ENCODE measurements at places on chromosomes 5 and 9. TPM values are rescaled to one million over a fixed set of nuclear protein-coding genes. Genes with fewer than 3 reads are reported as not detected.

FAM120A gene
- total RNA-seq = 162 TPM

COL27A1 gene
- total RNA-seq = 1.3 TPM

MYMK gene
- total RNA-seq = not detected

GABRA1 gene
- not detected for total RNA-seq

TLR4 gene
- total RNA-seq = not detected

PAEP gene
- total RNA-seq = not detected

AMACR gene
- total RNA-seq = 6.6 TPM

CCNO gene
- 10.6 TPM for total RNA-seq

IL31RA gene
- 5.8 TPM for total RNA-seq

CDKN2B-AS1 gene
- total RNA-seq = not detected

DNA sequence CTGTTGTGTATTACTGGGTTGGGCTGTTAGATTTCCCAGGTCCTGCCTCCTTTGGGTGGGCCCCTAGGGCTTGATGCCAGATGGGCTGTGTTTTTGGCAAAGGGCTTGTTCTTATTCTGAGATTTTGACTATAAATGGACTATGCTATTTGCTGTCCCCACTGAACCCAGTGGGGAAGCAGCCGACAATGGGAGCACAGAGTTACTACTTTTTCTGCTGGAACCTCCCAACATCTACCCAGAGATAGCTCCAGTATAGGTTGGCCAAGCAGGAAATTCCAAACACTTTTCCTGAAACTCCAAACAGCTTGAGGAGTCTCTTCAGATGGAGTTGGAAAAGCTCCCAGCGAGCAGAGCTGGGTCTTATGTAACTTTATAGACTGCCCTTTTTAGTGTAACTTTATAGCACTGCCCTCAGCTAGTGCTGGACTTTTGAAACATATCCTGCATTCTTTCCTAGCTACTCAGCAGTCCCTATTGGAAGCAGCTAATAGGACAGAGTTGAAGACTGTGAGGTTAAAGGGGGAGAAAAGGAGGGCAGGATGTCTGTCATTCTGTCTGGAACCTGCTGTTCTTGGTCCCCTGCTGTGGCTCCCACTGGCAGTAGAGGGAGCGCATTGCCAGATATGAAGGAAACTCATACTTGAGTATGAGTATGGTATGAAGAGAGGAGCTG, 21.0 kb downstream of the RUSC2 start:
- DNase-seq = peak; percentile 91
- H3K4me1 ChIP-seq = peaks cover 39% of the 10 kb centered on the region
- H3K4me3 ChIP-seq = no peak overlapping the region
- H3K27me3 ChIP-seq = no peaks in the 10 kb centered on the region

GRCh38 chr9:94479757-94480156, 75.1 kb upstream of the PCAT7 start:
- no peak overlapping the region for H3K27ac ChIP-seq
- no peaks in the 10 kb centered on the region for H3K36me3 ChIP-seq
- H3K27me3 ChIP-seq = peaks cover 17% of the 10 kb centered on the region
- H3K4me1 ChIP-seq = no peaks in the 10 kb centered on the region
- H3K4me3 ChIP-seq = no peak overlapping the region

GRCh38 chr5:143495110-143495509, 91.6 kb upstream of the NR3C1 start:
- no peaks in the 10 kb centered on the region for H3K36me3 ChIP-seq
- H3K4me3 ChIP-seq = peak overlapping the region; percentile 45
- DNase-seq = peak; percentile 94
- no peaks in the 10 kb centered on the region for H3K27me3 ChIP-seq
- peaks cover 50% of the 10 kb centered on the region for H3K4me1 ChIP-seq

- H3K27ac ChIP-seq = no peak overlapping the region
- peaks cover 40% of the 10 kb centered on the region for H3K36me3 ChIP-seq
- no peak overlapping the region for H3K4me3 ChIP-seq
- H3K27me3 ChIP-seq = no peaks in the 10 kb centered on the region
- no peak for DNase-seq
Observed at GRCh38 chr5:69136293-69136692, 30.7 kb upstream of the CCNB1 start.

GRCh38 chr5:28305891-28306290, 1267.5 kb upstream of the CDH9 start:
- no peaks in the 10 kb centered on the region for H3K4me1 ChIP-seq
- H3K4me3 ChIP-seq = no peak overlapping the region
- H3K27me3 ChIP-seq = no peaks in the 10 kb centered on the region
- no peak for DNase-seq
- H3K36me3 ChIP-seq = no peaks in the 10 kb centered on the region

DNA sequence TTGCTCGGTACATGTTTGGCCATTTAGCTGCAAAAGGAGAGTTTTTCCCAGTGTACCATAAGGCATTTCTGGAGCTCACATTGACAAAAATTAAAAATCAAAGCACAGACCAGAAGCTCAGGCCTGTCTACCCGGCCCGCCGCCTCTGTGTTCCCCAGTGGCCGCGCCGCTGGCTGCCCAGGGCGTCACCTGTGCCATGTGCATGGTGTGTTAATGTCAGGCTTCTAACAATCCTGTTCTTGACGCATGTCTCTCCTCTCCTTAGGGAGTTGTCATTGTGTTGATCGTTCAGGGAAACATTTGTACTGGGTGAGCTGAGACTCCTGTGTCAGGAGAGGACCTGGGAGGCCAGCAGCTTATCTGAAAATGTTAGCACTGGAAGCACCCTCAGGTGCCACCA, 9.6 kb upstream of the NTNG2 start:
- no peak overlapping the region for H3K27ac ChIP-seq
- no peak overlapping the region for H3K4me3 ChIP-seq
- no peak for DNase-seq
- peaks cover 93% of the 10 kb centered on the region for H3K27me3 ChIP-seq
- H3K36me3 ChIP-seq = no peaks in the 10 kb centered on the region

DNA sequence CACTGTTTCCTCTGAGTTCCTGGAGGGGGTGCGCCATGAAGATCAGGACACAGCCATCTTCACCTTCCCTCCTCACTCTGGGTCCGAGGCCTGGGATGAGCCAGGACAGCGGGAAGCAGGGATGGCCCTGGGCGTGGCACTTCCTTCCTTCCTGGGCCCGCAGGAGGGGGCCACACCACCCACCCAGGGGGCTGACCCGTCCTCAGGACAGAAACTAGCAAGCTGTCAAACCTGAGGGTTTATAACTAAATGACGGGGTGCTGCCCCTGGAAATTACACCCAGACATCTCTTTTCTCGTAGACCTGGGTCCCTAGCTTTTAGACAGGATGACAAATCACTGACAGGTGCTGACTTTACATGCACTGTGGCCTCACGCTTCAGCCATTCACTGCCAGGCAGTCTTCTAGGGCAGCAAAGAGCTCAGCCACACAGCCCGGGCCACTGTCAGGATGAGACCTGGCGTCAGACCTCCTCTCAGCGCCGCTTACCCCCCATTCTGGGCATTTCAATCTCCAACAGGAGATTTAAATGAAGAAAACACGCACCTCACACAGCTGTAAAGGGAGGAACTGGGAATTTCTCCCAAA, 8.1 kb downstream of the FCN2 start:
- H3K27ac ChIP-seq = no peak overlapping the region
- no peak for DNase-seq
- H3K36me3 ChIP-seq = no peaks in the 10 kb centered on the region
- H3K4me3 ChIP-seq = no peak overlapping the region
- peaks cover 37% of the 10 kb centered on the region for H3K27me3 ChIP-seq
- H3K4me1 ChIP-seq = peaks cover 5% of the 10 kb centered on the region

DNA sequence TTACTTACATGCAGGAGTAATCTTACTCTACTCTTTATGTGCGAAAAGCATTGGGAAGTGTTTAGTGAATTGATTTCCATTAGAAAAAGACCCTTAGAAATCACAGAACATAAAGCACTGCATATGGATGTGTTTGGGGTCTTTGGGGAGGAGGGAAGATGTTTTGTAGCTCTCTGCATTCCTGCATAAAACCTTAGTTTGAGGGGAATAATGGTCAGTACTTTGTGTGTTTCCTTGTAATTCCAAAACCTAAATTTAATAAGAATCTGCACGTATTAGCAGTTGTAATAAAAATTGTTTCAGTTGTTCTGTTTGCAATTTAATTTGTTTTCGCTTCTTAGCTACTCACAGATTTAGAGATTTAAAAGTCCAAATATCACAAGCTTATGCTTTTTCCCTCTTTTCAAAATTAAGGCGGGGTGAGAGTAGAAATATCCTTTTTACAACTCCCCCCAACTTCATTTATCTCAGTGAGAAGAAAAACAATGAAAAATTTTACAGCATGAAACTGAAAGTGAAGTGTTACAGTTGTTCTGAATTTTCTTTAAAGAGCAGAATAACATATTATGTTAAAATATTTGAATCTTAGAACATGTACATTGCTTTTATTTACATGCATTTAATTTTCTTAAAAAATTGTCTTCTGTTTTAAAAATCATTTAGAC, 143.8 kb downstream of the SMARCA2 start:
- peak; percentile 4 for DNase-seq
- peaks cover 35% of the 10 kb centered on the region for H3K36me3 ChIP-seq
- H3K4me1 ChIP-seq = peaks cover 22% of the 10 kb centered on the region
- peak overlapping the region; percentile 80 for H3K4me3 ChIP-seq
- no peaks in the 10 kb centered on the region for H3K27me3 ChIP-seq

- DNase-seq = peak; percentile 18
- no peaks in the 10 kb centered on the region for H3K36me3 ChIP-seq
- H3K4me3 ChIP-seq = peak overlapping the region; percentile 54
- peaks cover 54% of the 10 kb centered on the region for H3K4me1 ChIP-seq
Observed at GRCh38 chr5:143243103-143243502, 160.4 kb downstream of the NR3C1 start.

GRCh38 chr5:115170134-115170928, 623 bp upstream of the TRIM36 start:
- no peaks in the 10 kb centered on the region for H3K36me3 ChIP-seq
- no peaks in the 10 kb centered on the region for H3K27me3 ChIP-seq
- peaks cover 6% of the 10 kb centered on the region for H3K4me1 ChIP-seq
- H3K27ac ChIP-seq = no peak overlapping the region
- no peak for DNase-seq

GRCh38 chr5:179876610-179876952, 18.0 kb upstream of the MRNIP start:
- H3K36me3 ChIP-seq = peaks cover 55% of the 10 kb centered on the region
- no peak overlapping the region for H3K4me3 ChIP-seq
- no peak overlapping the region for H3K27ac ChIP-seq
- no peaks in the 10 kb centered on the region for H3K4me1 ChIP-seq

- DNase-seq = no peak
- H3K36me3 ChIP-seq = no peaks in the 10 kb centered on the region
- no peak overlapping the region for H3K4me3 ChIP-seq
- H3K27me3 ChIP-seq = peaks cover 55% of the 10 kb centered on the region
- no peak overlapping the region for H3K27ac ChIP-seq
Observed at GRCh38 chr9:134492281-134492691, 149.3 kb upstream of the COL5A1 start.

GRCh38 chr9:88949425-88949824, 41.8 kb upstream of the S1PR3 start:
- peak; percentile 72 for DNase-seq
- H3K4me1 ChIP-seq = peaks cover 21% of the 10 kb centered on the region
- H3K4me3 ChIP-seq = no peak overlapping the region

GRCh38 chr9:121350993-121351561, 19.0 kb downstream of the STOM start:
- H3K4me1 ChIP-seq = peaks cover 52% of the 10 kb centered on the region
- DNase-seq = peak; percentile 90
- no peak overlapping the region for H3K4me3 ChIP-seq
- no peak overlapping the region for H3K27ac ChIP-seq

- no peak overlapping the region for H3K27ac ChIP-seq
- no peak overlapping the region for H3K4me3 ChIP-seq
- DNase-seq = no peak
- H3K27me3 ChIP-seq = no peaks in the 10 kb centered on the region
Observed at GRCh38 chr5:4553978-4554377, 586.2 kb upstream of the ADAMTS16 start.

DNA sequence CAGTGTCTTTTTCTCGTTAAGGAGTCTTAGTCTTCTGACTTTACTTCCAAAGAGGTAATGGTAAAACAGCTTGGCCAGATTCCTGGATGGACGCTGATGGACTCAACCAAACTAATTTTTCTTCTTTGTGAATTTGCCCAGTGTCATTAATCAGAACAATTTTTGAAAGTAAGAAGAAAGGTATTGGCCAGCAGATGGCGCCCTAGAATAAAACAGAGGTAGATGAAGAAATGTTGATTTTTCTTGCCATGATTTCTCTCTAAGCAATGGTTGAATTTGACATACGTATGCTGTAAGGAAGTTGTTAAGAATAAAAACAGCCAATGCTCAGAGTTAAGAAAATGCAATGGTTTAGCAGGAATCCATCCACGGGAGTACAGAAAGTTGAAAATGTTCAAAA, 500.0 kb downstream of the DIRAS2 start:
- DNase-seq = peak; percentile 59
- H3K4me1 ChIP-seq = no peaks in the 10 kb centered on the region

DNA sequence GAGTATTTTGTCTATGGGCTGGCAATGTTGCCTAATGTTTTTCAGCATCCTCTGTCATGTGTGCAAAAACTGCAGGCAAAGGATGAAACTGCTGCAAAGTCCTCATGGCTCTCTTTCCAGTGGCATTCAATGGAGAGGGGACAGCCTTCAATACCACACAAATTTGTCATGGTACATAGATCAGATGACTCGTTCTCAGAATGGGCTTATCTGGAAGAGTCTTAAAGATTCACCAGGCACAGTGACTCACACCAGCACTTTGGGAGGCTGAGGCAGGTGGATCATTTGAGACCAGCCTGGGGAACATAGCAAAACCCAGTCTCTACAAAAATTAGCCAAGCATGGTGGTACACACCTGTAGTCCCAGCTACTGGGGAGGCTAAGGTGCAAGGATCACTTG, 5.3 kb downstream of the CDKN2AIPNL start:
- H3K4me3 ChIP-seq = no peak overlapping the region
- H3K4me1 ChIP-seq = peaks cover 27% of the 10 kb centered on the region
- no peak for DNase-seq
- H3K27ac ChIP-seq = no peak overlapping the region
- no peaks in the 10 kb centered on the region for H3K27me3 ChIP-seq

- peak overlapping the region; percentile 77 for H3K27ac ChIP-seq
- H3K4me1 ChIP-seq = peaks cover 27% of the 10 kb centered on the region
- H3K4me3 ChIP-seq = no peak overlapping the region
- H3K27me3 ChIP-seq = no peaks in the 10 kb centered on the region
Observed at GRCh38 chr5:68450245-68450852, 234.8 kb downstream of the PIK3R1 start.

GRCh38 chr9:68668127-68668526, 36.9 kb upstream of the PIP5K1B start:
- no peak for DNase-seq
- H3K4me3 ChIP-seq = no peak overlapping the region
- H3K27ac ChIP-seq = no peak overlapping the region
- H3K36me3 ChIP-seq = no peaks in the 10 kb centered on the region

DNA sequence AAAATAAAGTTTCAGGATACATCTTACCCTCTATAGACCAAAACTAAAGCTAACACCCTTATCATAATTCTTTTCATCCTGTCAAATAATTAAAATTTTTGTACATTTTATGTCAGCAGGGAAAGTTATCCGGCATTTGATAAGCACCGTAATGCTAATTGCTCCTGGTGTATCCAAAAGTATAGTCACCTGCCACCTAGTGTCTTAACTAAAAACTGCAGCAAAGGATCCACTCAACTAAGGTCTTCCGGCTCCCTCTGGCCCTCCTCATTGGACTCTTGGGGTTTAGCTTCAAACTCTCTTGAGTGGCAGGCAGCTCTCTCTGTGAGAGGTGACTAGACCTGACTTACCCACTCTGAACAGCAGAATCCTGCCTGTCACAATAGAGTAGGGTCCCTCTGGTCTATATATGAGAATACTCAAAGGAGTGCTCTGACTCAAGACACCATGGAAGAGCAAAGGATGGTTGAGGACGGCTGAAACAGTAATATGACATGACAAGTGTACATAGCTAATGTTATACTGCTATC, 60.4 kb upstream of the CAST start:
- peak; percentile 86 for DNase-seq
- H3K27me3 ChIP-seq = no peaks in the 10 kb centered on the region
- no peaks in the 10 kb centered on the region for H3K36me3 ChIP-seq
- no peak overlapping the region for H3K4me3 ChIP-seq

All from MCF 10A (cell line).